ENCODE measurements at places on chromosomes 1 and 21. TPM values are rescaled to one million over a fixed set of nuclear protein-coding genes. Genes with fewer than 3 reads are reported as not detected.

Gene SARS1
- total RNA-seq: 398 TPM

Gene HORMAD1
- total RNA-seq: not detected

Gene SLC44A5
- total RNA-seq: not detected

Gene ALX3
- total RNA-seq: not detected

Gene REN
- 1.1 TPM for total RNA-seq

Gene RGS13
- total RNA-seq: not detected

Gene SHCBP1L
- total RNA-seq: not detected

Gene S1PR1
- 14.7 TPM for total RNA-seq

Gene MAP3K6
- total RNA-seq: 34.9 TPM

Gene CR1
- not detected for total RNA-seq

Gene SIM2
- not detected for total RNA-seq

Gene CLIC6
- total RNA-seq: not detected

Gene NUAK2
- 7.2 TPM for total RNA-seq

Gene LMOD1
- 9.8 TPM for total RNA-seq

Gene PRAMEF9
- total RNA-seq: not detected

Gene HES2
- not detected for total RNA-seq

Gene LCE1F
- total RNA-seq: not detected

Gene CR1L
- total RNA-seq: not detected

Gene FPGT
- total RNA-seq: 16.1 TPM

Gene OR14A16
- total RNA-seq: not detected

Gene FAM151A
- total RNA-seq: not detected

Gene PLA2G2D
- total RNA-seq: not detected

Gene SPRR2A
- not detected for total RNA-seq

Gene LMNA
- total RNA-seq: 914 TPM

Gene SAMD13
- total RNA-seq: 0.58 TPM

Gene KIAA0040
- under 0.01 TPM for total RNA-seq

Gene DOP1B
- 12.6 TPM for total RNA-seq

Gene LCE2B
- total RNA-seq: not detected

Gene INSRR
- total RNA-seq: not detected

Gene CLCN6
- 15.9 TPM for total RNA-seq

Gene AIM2
- 2.8 TPM for total RNA-seq

Gene TDRD5
- not detected for total RNA-seq

Gene OR2L2
- total RNA-seq: not detected

Gene IQGAP3
- total RNA-seq: 29.4 TPM

Gene SH2D2A
- total RNA-seq: 0.86 TPM

Gene BGLAP
- not detected for total RNA-seq

Gene TPTE
- total RNA-seq: not detected

Gene NTNG1
- total RNA-seq: 12.7 TPM

Gene CLCA1
- not detected for total RNA-seq

Gene KIF26B
- 15.9 TPM for total RNA-seq
